Astrocyte of the spinal cord (primary cell): ENCODE measurements at places on chromosomes 2 and 18.

DNA sequence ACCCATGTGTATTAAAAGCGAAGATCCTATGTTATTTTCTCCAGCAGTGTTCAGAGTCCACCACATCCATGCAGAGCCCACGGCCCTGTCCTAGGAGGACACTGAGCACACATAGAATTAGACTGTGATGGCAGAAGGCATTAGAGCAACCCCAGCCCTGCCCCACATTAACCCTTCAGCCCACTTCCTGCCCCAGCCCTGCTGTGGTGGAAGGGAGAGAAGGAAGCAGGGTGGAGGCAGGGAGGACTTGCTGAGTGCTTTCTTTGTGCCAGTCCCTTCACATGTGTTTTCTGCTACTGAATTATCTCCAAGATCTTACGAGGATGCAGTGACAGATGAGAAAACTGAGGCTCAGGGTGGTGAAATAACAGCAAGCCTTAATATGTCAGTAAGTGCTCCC is 339.0 kb downstream of the SMAD2 start:
- DNase-seq, result no peak

- no peak for DNase-seq
These were observed 748 bp downstream of the LIPG start for GRCh38 chr18:49562481-49563129.

- no peak for DNase-seq
These were observed 40.7 kb downstream of the SLC66A2 start for GRCh38 chr18:79910563-79911343.

DNA sequence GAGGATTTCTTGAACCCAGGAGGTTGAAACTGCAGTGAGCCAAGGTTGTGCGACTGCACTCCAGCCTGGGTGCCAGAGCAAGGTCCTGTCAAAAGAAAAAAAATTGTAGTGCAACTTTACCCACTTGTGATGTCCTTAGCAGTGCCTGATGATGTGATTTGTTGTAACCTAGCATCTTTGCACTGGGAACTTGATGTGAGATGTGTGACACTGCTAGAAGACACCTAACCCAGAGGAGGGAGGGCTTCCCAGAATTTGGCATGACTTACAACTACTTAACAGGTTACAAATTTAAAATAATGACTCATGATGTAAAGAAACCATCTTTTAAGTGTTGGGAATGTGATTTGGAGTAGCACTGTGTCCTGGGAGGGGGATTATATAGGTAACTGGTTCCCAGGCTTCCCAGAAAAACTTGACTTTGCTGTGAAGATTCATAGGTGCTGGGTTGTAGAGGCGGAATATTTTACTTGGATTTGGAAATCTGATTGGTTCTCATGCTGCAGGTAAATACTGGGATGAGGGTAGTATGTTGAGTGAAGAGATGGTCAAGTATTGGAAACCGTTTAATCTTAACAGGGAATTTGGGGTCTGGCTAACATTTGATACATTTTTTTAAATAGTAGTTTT is 3.7 kb downstream of the EEF1B2 start:
- no peak for DNase-seq

- DNase-seq, result no peak
These were observed 35.9 kb downstream of the MYO1B start for GRCh38 chr2:191280834-191281756.

DNA sequence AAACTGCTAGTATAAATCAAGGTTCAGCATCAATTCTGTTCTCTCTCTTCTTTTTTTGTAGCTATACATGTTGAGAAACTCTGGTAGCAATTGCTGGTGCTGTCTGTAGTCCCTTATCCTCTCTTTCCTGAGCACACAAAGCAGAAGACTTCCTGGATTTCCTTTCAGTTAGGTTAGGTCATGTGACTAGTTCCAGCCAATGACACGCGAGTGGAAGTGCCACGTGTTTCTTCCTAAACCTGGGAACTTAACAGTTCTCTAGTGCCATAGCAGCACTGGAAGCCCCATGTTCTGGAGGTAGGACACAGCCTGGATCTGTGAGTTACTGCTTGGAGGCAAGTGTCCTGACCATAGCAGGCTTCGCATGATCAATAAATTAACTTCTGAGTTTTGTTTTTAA is 125.9 kb downstream of the PLA2R1 start:
- DNase-seq, result no peak

- peak; percentile 78 for DNase-seq
These were observed 166.0 kb downstream of the SOCS6 start for GRCh38 chr18:70454704-70455322.

- DNase-seq, result peak; percentile 78
These were observed 23.3 kb downstream of the AOX1 start for GRCh38 chr2:200609028-200609614.

DNA sequence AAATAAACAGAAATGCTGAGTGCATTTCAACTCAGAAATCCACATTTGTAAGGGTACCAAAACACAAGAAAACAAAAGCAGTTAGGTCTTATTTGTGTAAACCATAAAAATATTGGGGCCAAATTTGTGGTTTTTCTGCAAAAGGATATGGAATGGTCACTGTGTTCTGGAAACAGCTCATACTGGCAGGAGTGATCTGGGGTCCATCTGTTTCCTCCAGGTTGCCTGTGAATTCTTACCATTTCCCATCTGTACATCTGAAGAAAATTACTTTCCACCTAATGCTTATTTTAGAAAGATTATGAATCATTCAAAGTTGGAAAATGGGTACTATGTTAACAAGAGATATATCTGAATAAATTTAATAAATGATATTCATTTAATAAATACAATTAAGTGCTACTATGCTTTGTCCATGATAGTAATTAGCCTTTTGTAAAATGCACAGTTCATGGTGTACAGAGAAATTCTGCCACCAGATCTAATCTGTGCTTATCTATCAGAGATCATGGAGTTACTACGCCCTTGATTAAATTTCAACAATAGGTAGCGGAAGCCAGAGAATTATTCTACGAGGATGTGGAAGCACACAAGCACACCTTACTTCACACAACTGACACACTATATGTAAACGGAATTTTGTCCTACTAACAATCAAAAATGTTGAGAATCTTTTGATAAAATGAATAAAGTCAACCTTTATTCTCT is 10.9 kb downstream of the ALS2 start:
- DNase-seq, result no peak

- DNase-seq, result no peak
These were observed 751.4 kb upstream of the HS6ST1 start for GRCh38 chr2:129069875-129070594.

GRCh38 chr18:2883076-2883735 is 36.4 kb downstream of the EMILIN2 start:
- no peak for DNase-seq

DNA sequence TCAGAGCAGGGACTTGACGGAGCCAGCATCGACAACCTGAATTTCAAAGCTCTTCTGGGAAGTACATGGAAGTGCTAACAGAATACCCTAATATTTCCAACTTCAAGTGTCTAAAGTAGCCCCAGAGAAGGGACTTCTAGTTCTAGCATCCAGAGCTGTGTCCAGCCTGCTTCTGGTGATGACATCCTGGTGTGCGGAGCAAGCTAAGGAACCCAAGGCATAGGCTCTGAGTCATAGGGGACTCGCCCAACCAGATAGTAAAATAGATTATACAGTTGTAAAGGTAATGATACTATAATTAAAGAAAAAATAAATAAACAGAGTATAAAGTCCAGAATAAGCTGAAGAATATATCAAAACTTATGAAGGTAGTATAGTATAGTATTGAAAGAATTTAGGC is 108.1 kb upstream of the SERPINE2 start:
- peak; percentile 42 for DNase-seq

DNA sequence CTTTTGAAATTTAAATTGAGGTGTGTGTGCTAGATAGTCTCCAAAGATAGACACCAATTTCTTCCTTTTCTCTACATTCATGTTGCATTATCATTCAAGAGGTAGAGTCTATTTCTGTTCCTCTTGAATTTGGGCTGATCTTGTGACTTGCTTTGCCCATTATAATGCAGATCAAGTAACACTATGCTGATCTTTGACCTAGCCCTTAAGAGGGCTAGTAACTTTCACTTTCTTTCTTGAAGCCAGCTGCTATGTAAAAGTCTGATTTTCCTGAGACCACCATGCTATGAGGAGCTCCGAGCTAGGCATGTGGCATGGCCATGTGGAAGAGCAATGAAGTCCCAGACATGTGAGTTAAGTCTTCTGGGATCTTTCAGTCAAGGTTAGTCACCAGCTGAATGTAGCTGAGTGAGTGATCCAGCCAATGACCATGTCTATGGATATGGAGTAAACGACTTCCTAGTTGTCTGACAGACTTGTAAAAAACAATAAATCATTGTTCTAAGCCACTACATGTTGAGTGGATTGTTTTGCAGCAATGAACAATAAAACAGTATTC is 189.4 kb upstream of the CWC22 start:
- no peak for DNase-seq

GRCh38 chr18:21629089-21629832 is 17.1 kb downstream of the SNRPD1 start:
- DNase-seq, result no peak

- DNase-seq, result no peak
These were observed 21.9 kb downstream of the SLC25A52 start for GRCh38 chr18:31738460-31739407.

- DNase-seq, result peak; percentile 89
These were observed 53.5 kb downstream of the RASGRP3 start for GRCh38 chr2:33529771-33530481.

GRCh38 chr18:50143294-50143693 is 51.7 kb downstream of the MYO5B start:
- DNase-seq, result no peak

- DNase-seq, result peak; percentile 19
These were observed 1.0 kb upstream of the LDLRAD4 start for GRCh38 chr18:13217466-13217961.

GRCh38 chr2:159617100-159617499 is 752 bp upstream of the BAZ2B start:
- DNase-seq, result no peak

DNA sequence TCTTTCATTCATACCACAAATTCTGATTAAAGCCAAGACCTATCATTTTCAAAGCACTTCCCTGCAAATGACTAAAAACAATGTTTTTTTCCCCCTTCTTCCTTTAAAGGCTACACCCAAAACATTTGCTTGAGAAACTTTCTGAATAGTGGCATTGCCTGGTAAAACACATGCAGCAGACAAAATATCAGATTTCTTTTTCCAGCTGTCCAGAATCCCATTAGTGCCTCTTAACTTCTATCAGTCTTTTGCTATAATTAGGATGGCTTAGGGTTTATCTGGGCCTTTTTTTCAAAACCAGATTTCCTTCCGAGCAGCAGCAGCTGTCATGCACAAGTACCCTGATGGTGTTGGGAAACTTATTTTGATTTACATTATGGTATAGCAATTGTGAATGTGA is 50.6 kb downstream of the ALPK2 start:
- peak; percentile 78 for DNase-seq

DNA sequence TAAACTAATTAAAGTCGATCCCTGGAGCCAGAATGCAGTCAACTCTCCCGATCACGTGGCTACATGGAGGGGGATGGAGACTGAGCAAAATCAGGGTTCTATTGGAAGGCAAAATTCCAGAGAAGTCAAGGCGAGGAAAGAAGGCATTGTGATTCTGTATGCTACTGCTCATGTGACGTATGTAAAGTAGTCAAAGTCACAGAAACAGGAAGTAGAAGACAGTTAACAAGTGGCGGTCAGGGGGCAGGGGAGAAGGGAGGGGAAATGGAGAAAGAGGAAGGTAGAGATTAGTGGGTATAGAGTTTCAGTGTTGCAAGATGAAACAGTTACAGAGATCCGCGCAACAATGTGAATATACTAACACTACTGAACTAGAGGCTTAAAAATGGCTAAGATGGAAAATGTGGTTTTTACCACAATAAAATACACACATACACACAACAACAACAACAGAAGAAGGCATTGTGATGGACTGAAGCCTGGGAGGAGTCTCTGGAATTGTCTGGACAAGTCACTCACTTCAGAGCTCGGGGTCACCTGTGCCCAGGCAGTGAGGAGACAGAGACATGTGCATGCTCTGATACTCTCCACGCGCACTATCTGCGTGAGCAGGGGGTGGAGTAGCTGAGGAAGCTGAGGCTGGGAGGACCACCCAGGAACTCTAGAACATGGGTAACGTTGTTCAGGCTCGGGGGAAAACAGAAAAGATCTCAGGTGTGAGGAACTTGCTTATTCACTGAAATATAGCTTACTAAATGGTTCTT is 89.9 kb upstream of the CDCA7 start:
- no peak for DNase-seq

DNA sequence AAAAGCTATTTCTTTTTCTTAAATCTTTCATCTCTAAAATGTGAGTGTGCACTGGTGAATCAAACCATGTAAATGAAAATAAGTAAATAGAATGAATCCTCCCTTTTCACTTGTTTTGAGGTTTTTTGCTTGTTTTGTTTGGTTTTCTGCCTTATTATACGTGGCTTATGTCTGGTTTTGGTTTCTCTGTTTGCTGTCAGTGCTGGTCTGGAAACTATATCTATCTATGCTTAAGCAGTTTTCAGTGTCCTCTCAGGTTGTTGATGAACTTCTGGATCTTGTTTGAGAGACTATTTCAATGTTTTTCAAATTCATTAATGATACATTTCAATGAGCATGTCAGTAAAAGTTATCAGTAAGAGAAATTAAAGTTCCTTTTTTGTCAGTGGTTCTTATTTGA is 48.1 kb upstream of the TNFRSF11A start:
- no peak for DNase-seq

- DNase-seq, result peak; percentile 45
These were observed 13.2 kb upstream of the DNAJC27 start for GRCh38 chr2:24984912-24985311.

GRCh38 chr2:38277245-38278116 is 99.6 kb downstream of the ATL2 start:
- peak; percentile 29 for DNase-seq

DNA sequence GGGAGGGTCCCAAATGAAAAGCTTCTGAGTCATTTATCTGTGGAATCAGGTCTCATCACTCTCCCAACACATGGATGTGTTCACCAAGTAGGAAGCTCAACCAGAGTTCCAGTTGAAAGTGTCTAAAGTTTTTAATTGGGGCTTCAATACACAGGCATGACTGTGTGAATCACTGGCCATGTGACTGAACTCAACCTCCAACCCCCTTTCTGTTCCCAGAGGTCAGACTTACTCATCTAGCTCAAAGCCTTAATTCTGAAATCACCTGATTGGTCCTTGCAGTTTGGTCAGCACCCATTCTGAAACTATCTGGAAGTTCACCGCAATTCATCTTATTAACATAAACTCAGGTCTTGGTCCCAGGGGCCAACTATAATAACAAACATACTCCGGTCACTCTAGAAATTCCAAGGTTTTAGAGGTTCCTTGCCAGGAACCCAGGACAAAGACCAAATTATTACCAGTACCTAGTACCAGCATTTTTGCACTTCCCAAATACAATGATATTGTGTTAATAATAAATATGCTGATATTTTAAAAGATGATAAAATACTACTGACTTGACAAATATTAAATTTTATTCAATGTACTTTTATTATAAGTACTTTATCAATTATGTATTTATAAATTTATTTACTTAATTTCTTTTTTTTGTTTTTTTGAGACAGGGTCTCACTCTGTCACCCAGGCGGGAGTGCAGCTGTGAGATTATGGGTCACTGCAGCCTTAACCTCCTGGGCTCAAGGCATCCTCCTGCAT is 10.7 kb upstream of the RBM45 start:
- no peak for DNase-seq

GRCh38 chr2:38037757-38038621 is 38.0 kb downstream of the CYP1B1 start:
- peak; percentile 68 for DNase-seq

GRCh38 chr2:237222178-237222577 is 136.5 kb downstream of the COPS8 start:
- peak; percentile 94 for DNase-seq
